ENCODE measurements at places on chromosomes 12 and 14.

- no peak for DNase-seq
These were observed 240.8 kb upstream of the TMPO start for GRCh38 chr12:98274430-98275130.

- no peak for DNase-seq
These were observed 176.0 kb upstream of the PLEKHA5 start for GRCh38 chr12:18953505-18953904.

GRCh38 chr12:124411953-124412645 is 117.2 kb downstream of the RFLNA start:
- no peak for DNase-seq

- no peak for DNase-seq
These were observed 27.3 kb upstream of the KLRF1 start for GRCh38 chr12:9799961-9800360.

DNA sequence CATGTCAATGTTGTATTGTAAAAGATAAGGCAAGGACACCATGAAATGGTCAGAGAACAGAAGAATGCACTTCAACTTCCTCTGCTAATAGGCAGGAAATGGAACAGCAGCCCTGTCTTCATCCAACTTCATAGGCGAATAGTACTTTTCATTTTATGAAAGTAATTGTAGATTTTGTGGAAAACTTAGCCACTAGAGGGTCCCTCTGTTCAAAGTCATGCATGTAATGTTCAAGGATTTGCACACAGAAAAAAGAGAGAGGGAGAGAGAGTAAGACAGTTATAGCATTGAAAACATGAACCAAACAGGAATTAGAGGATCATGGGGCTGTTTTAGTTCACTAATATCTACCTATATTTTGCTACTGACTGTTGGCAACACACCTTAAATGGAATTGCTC is 172.2 kb downstream of the FLRT2 start:
- DNase-seq, result no peak

Data from GM04504 (cell line).